Heart left ventricle (tissue), 16 donors: ENCODE measurements at places on chromosomes 1 and 21. TPM values are rescaled to one million over a fixed set of nuclear protein-coding genes. Genes with fewer than 3 reads are reported as not detected.
A peak's percentile ranks its signal among the peaks of the same experiment; 100 is the strongest.

Gene LCE3B
- not detected for total RNA-seq

GRCh38 chr1:1429671-1430073 lies 5.8 kb upstream of the VWA1 start:
- H3K36me3 ChIP-seq, result no peaks in the 10 kb centered on the region
- peak overlapping the region; percentile 84 for H3K27ac ChIP-seq
- DNase-seq, result no peak
- peaks cover 11% of the 10 kb centered on the region for H3K4me1 ChIP-seq

DNA sequence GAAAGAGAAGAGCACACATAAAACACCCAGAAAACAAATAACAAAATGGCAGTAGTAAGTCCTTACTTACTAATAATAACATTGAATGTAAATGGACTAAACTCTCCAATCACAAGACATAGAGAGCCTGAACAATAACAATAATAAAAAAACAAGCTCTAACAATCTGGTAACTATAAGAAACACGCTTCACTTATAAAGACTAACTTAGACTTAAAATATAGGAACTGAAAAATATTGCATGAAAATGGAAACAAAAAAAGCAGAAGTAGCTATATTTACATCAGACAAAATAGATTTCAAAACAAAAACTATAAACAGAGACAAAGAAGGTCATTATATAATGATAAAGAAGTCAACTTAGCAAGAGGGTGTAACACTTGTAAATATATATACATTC lies 83.1 kb upstream of the LYPLAL1 start:
- H3K4me1 ChIP-seq, result no peaks in the 10 kb centered on the region
- H3K4me3 ChIP-seq, result no peak overlapping the region
- no peak for DNase-seq
- no peaks in the 10 kb centered on the region for H3K36me3 ChIP-seq
- no peak overlapping the region for H3K27ac ChIP-seq

DNA sequence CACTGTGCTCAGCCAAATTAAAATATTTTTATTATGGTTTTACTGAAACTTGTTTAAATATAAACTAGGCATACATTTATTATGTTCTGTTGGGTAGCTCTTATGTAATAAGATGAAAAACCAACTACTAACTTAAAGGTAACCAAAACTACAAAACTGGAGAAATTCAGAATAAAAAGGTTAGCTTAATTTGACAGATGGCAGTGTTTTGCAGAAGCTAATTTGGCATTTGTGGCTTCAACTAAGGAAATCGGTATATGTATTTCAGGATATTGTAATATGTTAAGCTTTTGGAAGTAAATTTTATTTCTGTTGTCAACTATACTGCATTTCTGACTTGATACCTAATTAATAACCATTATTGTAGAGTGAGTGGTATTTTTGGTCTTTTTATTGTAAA lies 18.8 kb downstream of the USP25 start:
- no peak overlapping the region for H3K27ac ChIP-seq
- no peaks in the 10 kb centered on the region for H3K4me1 ChIP-seq
- no peaks in the 10 kb centered on the region for H3K27me3 ChIP-seq
- DNase-seq, result no peak

- no peak overlapping the region for H3K27ac ChIP-seq
- H3K27me3 ChIP-seq, result no peaks in the 10 kb centered on the region
- peaks cover 15% of the 10 kb centered on the region for H3K4me1 ChIP-seq
- H3K36me3 ChIP-seq, result no peaks in the 10 kb centered on the region
These were observed 25.3 kb downstream of the MPZL1 start for GRCh38 chr1:167746988-167747655.

Gene AJAP1
- 0.16 TPM for total RNA-seq

- peak overlapping the region; percentile 90 for H3K4me3 ChIP-seq
- DNase-seq, result no peak
- H3K4me1 ChIP-seq, result peaks cover 27% of the 10 kb centered on the region
- peaks cover 19% of the 10 kb centered on the region for H3K36me3 ChIP-seq
- H3K27me3 ChIP-seq, result no peaks in the 10 kb centered on the region
- no peak overlapping the region for H3K27ac ChIP-seq
These were observed 940 bp downstream of the SRRM1 start for GRCh38 chr1:24644100-24644384.

Gene TFAP2E
- not detected for total RNA-seq

GRCh38 chr1:189693140-189693539 lies 784.5 kb downstream of the BRINP3 start:
- no peak overlapping the region for H3K4me3 ChIP-seq
- H3K27me3 ChIP-seq, result no peaks in the 10 kb centered on the region
- H3K4me1 ChIP-seq, result no peaks in the 10 kb centered on the region
- H3K27ac ChIP-seq, result no peak overlapping the region

GRCh38 chr1:77927414-77927813 lies 39.0 kb downstream of the NEXN start:
- no peak overlapping the region for H3K4me3 ChIP-seq
- no peaks in the 10 kb centered on the region for H3K4me1 ChIP-seq
- peaks cover 3% of the 10 kb centered on the region for H3K36me3 ChIP-seq
- DNase-seq, result no peak

DNA sequence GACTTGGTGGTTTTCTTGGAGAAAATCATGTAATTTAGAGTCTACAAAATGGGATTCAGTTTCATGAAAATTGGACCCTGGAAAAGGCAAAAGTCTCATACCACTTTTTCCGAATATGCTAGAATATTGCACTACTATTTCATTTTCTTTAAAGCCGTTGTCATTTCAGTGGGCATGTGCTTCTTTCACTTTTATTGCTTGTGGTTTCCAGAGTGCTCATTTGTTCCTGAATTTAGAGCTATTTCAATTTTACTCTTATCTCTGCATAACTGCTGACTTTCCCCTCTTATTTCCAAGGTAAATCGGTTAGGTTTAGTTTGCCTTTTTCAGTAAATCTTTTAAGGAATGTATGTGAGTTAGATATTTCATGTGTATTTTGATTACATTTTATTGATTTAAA lies 11.6 kb downstream of the HHAT start:
- H3K27me3 ChIP-seq, result no peaks in the 10 kb centered on the region
- no peak overlapping the region for H3K27ac ChIP-seq
- no peaks in the 10 kb centered on the region for H3K36me3 ChIP-seq
- DNase-seq, result no peak
- H3K4me1 ChIP-seq, result peaks cover 6% of the 10 kb centered on the region

GRCh38 chr1:56169856-56170255 lies 409.5 kb downstream of the PLPP3 start:
- no peaks in the 10 kb centered on the region for H3K36me3 ChIP-seq
- H3K27ac ChIP-seq, result no peak overlapping the region
- no peak overlapping the region for H3K4me3 ChIP-seq
- no peak for DNase-seq

GRCh38 chr1:184716158-184716557 lies 38.5 kb downstream of the EDEM3 start:
- no peaks in the 10 kb centered on the region for H3K36me3 ChIP-seq
- H3K4me1 ChIP-seq, result no peaks in the 10 kb centered on the region
- DNase-seq, result no peak
- no peak overlapping the region for H3K27ac ChIP-seq

- peaks cover 70% of the 10 kb centered on the region for H3K4me1 ChIP-seq
- no peaks in the 10 kb centered on the region for H3K27me3 ChIP-seq
- peak overlapping the region; percentile 18 for H3K4me3 ChIP-seq
- no peaks in the 10 kb centered on the region for H3K36me3 ChIP-seq
- no peak for DNase-seq
These were observed 482 bp downstream of the SLC2A5 start for GRCh38 chr1:9068981-9069325.

Gene NHLH1
- not detected for total RNA-seq

GRCh38 chr1:94105581-94105952 lies 15.4 kb downstream of the ABCA4 start:
- no peaks in the 10 kb centered on the region for H3K36me3 ChIP-seq
- no peak for DNase-seq
- H3K27me3 ChIP-seq, result no peaks in the 10 kb centered on the region
- H3K4me3 ChIP-seq, result no peak overlapping the region
- no peaks in the 10 kb centered on the region for H3K4me1 ChIP-seq

DNA sequence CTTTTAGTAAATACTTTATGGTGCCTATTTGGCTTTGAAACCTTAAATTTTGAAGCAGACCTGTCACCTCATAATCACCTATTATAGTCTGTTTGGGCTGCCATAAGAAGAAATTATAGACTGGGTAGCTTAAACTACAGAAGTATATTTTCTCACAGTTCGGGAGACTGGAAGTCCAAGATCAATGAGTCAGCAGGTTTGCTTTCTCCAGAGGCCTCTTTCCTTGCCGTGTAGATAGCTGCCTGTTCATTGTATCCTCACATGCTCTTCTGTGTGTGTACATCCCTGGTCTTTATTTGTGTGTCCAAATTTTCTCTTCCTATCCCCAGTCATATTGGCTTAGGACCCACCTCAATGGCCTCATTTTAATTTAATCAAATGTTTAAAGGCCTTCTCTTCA lies 518.2 kb downstream of the ADGRL2 start:
- H3K27ac ChIP-seq, result no peak overlapping the region
- H3K4me1 ChIP-seq, result no peaks in the 10 kb centered on the region
- H3K4me3 ChIP-seq, result no peak overlapping the region
- no peaks in the 10 kb centered on the region for H3K27me3 ChIP-seq
- no peak for DNase-seq

DNA sequence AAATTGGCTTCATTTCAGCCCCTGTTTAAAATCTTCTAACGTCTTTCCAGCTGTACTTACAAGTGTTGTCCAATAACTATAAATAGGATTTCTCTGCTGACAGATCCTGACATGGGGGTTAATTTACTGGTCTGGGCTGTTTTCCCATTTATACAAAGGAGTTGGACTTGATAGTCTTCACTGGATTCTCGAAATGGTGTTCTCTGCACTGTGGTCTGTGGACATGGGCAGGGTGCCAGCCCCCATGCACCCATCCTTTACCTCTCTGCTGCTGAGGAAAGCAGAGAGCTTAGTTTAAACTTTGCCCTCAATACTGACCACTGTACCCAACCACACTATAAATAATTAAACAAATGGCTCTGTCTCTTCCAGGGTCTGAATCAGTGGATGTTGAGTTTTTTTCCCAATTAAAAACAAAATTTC lies 5.2 kb downstream of the DIO1 start:
- no peak overlapping the region for H3K27ac ChIP-seq
- no peaks in the 10 kb centered on the region for H3K4me1 ChIP-seq

DNA sequence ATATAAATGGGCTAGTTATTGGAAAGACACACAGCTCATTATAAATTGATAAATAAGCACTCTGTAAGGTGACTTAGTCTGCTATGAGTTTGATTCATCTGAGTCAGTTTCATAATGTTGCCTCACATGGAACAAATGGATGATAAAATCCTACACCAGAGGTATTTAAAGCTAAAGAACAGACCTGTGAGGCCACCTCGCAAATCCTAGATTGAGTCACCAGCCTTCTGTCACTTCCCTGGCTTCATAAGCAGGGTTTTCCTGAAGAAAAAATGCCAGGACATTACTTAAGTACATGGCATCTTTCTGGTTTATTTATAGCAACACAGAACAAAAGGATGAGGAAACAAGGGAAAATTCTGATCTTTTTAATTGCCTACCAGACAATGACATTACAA lies 18.4 kb downstream of the CD2 start:
- H3K4me1 ChIP-seq, result no peaks in the 10 kb centered on the region
- H3K4me3 ChIP-seq, result no peak overlapping the region
- H3K36me3 ChIP-seq, result no peaks in the 10 kb centered on the region
- no peaks in the 10 kb centered on the region for H3K27me3 ChIP-seq
- no peak overlapping the region for H3K27ac ChIP-seq
- DNase-seq, result no peak

Gene RALGPS2
- 7.9 TPM for total RNA-seq

- no peaks in the 10 kb centered on the region for H3K4me1 ChIP-seq
- DNase-seq, result no peak
- no peak overlapping the region for H3K4me3 ChIP-seq
- H3K27ac ChIP-seq, result no peak overlapping the region
- H3K27me3 ChIP-seq, result no peaks in the 10 kb centered on the region
These were observed 6.9 kb downstream of the TFF3 start for GRCh38 chr21:42308161-42308913.
